ENCODE measurements at places on chromosomes 4 and X.
A peak's percentile ranks its signal among the peaks of the same experiment; 100 is the strongest.

GRCh38 chr4:91065117-91065516, 937.9 kb downstream of the CCSER1 start:
- no peak for DNase-seq

DNA sequence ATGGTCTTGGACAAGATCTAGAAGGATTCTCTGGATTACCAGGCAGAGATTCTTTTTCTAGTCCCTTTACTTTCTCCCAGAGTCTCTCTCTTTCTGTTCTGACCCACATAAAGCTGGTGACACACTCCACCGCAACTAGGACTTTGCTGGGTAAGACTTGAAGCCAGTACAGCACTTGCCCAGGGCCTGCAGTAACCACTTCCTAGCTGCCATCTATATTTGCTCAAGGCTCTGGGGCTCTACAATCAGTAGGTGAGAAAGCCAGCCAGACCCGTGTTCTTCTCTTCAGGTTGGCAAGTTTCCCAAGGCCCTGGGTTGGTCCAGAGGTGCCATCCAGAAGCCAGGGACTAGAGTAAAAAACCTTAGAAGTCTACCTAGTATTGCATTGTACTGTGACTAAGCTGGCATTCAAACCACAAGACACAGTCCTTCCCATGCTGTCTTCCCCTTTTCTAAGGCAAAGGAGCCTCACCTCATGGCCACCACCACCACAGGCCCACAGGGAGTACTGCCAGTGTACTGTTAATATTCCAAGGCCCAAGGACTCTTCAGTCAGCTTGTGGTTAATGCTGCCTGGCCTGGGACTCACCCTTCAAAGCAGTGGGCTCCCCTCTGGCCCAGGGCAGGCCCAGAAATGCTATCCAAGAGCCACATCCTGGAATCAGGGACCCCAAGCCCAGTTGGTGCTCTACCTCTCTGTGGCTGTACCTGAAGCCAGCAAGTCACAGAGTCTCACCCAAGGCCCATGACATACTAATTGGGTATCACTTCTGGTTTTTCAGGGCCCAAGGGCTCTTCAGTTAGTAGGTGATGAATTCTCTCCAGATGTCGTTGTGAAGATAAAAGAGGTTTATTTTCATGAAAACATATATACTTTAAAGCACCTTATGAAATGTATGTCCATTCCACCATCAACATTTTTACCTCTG, 54.7 kb downstream of the CD38 start:
- no peak for DNase-seq

DNA sequence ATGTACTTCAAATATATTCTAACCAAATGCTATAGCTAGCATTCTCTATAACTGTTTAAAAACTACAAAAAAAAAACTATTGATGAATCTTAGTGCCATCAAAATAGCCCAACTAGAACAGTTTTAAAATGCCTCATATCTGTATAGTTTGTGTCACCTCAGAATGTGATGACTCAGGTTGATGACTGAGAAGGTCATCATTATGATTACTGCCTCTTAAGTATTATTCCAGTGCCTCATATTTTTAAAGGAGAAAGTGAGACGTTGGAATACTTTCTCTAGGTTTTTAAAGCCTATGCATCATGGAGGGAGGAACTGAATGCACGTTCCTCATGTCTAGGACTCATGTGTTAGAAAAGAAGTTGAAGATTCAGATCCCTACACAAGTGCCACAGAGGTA, 88.2 kb downstream of the TMA16 start:
- no peak for DNase-seq

- no peak for DNase-seq
These were observed at the start of gene ARSD for GRCh38 chrX:2928583-2929434. ARSD (minus strand) TSS chrX:2929339; CDS start chrX:2929275, 64 bp downstream.

- DNase-seq = no peak
These were observed 163.3 kb upstream of the SLC7A11 start for GRCh38 chr4:138405466-138405891.

DNA sequence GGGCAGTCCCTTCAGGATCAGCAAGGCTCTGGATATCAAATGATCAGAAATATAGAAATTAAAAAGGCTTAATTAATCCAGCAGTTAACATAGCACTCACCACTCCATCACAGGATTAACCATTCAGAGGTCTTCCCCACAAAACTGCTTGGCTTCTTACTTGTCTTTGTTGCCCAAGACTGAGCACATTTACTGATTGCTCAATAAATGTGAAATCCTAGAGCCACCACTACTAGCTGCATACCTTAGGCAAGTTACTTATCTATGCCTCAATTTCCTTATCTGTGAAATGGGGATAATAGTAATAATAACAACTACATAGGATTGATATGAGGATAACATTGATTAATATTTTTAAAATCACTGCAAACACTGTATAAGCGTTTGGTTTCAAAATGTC, 124.2 kb downstream of the ARHGAP6 start:
- no peak for DNase-seq

- DNase-seq = peak; percentile 43
These were observed 9.0 kb upstream of the PIM2 start for GRCh38 chrX:48927736-48928382.

DNA sequence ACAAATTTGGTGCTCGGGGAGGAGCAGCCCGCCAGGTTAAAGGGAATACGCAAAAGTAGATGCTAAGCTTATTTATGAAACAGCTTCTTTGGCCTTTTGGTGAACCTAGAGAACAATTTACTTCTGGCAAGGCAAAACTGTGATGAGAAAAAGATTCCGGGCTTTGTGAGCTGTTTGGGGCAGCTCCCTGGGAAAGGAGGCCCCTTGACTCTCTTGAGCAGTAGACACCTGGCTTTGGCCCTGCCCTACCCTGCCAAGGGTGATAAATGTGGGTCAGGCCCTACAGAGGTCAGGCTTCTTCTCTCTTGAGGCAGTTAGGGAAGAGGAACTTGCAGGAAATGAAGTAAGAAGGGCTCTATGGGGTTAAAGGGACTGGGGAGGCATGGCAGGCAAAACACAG, 509.6 kb downstream of the MID1IP1 start:
- no peak for DNase-seq
